ENCODE measurements at places on chromosomes 12 and 14.

DNA sequence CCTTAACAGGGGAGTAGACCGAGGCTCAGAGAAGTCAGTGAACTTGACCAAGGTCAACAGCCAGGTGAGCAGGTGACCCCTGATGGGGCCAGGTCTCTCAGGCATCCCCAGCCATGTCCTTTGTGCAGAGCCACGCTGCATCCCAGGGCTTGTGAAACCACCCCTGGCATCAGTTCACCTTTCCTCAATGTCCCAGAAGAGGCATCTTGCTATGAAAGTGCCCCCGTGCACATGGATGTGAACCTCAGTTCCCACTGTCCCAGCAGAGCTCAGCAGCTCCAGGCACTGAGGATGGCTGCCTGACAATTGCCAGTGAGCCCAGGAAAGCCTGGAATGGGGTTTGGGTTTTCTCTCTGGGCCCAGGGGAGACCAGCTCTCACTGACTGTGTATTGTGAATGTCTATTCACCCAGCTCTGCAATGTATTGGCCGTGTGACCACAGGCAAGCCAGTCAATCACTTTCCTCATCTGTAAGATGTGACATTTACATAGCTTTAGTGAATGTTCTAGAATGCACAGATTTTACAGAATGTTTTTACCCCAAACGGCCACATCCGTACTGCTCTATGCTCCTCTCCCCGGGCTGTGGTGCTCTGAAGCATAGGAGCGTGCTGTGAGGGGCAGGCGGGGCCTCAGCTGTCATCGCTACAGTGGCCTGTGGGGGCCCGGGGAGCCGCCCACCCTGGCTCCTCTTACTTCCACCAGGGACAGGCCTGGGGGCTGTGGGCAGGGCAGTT lies 4.9 kb downstream of the CACNA2D4 start:
- DNase-seq = no peak

- no peak for DNase-seq
Measured at GRCh38 chr14:36633580-36633979, 28.1 kb upstream of the PAX9 start.

GRCh38 chr14:50035214-50035613 lies 81.2 kb downstream of the VCPKMT start:
- DNase-seq = no peak

- no peak for DNase-seq
Measured at GRCh38 chr12:102215992-102216691, 18.5 kb upstream of the PMCH start.

GRCh38 chr14:36660736-36661505 lies 739 bp upstream of the PAX9 start:
- no peak for DNase-seq

- DNase-seq = no peak
Measured at GRCh38 chr12:84113666-84114065, 798.9 kb downstream of the SLC6A15 start.

DNA sequence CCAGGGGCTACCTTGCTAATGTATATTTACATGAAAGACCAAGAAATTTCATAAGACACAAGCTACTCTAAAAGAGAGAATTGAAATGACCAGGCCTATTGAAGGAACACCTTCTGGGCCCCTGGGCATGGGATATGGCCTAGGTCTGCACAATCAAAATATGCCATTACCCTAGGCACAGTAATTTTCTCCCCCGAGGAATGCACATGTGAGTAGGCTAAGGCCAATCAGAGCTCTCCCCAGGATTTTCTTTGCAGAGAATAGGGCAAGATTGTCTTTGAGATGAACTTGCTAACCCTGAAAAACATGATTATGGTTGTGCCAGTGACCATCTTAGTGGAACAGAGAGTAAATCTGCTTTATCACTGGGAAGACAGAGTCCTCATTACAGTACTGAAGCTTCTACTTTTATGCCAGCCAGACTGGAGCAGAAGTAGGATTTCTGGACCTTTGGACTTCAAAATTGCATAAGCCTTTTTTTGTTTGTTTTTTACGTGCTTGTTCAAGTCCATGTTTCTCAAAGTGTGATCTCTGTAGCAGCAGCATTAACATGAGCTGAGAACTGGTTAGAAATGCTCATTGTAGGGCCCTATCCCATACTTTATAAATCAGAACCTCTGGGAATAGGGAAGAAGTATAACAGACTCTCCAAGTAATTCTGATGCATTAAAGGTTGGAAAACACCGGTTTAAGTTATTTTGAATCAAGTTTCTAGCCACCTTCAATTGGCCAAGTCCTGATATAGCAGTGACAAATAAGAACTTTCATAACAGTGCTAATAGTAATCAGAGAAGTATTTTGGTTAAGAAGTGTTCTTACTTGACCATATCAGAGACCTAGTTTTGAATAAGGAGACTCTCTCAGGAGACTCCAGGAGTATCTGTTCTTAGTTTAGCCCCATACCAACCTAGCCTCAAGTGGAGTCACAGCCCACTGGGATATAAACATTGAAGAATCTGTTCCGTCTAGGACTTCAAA lies 112.9 kb downstream of the LMO3 start:
- DNase-seq = no peak

- DNase-seq = peak; percentile 72
Measured at GRCh38 chr12:52691076-52691840, 11.1 kb upstream of the KRT1 start.

DNA sequence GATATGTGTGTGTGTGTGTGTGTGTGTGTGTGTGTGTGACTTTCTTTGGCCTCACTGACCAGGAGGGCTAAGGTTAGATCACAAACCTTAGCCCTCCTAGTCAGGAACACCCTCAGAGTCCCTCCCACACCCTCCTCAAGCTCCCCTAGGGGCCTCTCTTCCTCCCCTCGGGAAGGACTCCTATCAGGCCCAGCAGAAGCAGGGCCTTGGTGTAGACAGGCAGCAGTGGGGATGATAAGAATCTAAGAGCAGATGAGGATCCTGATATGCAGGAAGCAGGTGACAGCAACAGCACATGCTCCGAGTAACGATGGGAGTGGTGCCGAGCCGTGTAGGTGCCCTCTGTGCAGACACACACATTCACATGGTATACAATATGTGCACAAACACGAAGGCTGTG lies 20.7 kb downstream of the PLEK2 start:
- DNase-seq = peak; percentile 12

- DNase-seq = no peak
Measured at GRCh38 chr12:84507956-84508850, 404.4 kb downstream of the SLC6A15 start.

- peak; percentile 48 for DNase-seq
Measured at GRCh38 chr14:99185436-99186068, 86.4 kb downstream of the BCL11B start.

DNA sequence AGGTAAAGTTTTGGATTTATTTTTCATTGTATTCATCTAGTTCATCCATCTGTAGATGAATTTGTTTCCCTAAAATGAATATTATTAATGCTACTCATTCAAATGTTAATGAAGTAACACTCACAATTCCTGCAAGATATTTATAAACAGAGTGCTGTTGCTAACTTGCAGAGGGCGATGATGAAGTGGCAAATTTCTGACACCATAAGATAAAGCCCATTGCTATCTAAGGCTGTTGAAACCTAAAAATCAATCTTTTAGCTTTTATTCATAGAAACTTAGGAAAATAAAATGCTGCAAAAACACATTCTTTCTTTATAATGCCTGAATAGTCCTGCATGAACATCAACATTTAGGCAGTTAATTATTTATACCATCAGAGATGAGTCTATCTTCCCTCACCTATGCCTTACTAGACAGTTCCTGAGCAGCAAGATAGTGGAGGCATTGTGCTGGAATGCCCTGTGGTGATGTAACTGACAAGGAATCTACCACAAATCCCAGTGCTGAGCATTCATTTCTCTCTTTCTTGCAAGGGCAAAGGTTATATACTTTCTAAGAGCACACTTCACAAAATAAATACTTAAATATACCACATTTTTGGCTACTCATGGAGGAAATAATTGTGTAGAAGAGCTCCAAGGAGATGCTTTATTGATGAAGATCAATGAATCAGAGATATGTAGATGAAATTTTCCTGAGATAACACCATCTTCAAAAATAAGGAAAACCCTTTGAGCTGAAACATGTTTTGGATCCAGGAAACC lies 57.6 kb downstream of the LMNTD1 start:
- no peak for DNase-seq

- no peak for DNase-seq
Measured at GRCh38 chr12:128977441-128977840, 124.2 kb downstream of the GLT1D1 start.

DNA sequence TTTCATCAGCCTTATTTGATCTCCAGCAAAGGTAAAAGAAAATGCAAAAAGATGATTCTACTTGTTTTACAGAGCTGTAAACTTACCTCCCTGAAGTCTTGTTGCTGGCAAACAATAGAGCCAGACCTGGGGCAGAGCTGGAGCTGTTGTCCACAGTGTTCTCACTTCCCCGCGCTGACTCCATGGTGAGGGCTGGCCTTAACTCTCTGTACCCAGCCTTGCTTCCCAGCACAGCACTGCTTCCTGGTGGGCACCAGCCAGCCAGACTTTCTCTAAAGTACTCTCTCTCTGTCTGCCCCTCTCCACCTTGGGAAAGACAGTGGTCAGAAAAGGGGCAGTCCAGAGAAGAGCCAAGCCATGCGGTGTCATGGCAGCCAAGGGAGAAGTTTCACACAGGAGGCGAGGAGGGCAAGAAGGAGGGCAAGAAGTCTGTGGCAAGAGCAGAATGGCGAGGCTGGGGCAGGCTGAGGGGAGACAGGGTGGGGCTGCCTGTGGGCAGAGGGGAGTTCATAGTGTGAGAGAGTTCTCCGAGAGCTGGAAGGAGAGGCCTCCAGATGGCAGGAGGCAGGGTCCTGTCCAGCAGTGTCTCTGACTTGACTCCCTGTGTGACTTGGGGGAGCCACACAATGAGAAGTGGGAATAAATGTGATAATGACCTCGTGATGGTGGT lies 9.3 kb downstream of the EVL start:
- DNase-seq = peak; percentile 26

DNA sequence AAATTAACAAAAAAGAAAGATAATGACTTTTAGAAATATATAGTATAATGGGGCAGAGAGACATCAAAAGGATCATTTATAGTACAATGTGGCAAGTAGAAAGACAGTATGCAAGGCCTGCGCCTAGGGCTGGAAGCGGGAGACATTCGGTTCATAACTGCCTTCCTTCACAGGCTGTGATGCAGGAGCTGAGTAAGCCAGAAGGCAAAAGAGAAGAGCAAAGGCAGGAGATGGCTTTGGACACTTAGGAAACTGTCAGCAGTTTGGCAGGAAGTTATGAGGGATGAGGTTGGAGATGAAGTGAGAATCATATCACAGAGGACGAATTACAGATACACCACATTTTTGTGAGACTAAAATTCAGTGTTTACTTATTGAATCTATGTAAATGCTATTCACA lies 97.8 kb downstream of the EPS8 start:
- DNase-seq = no peak

- no peak for DNase-seq
Measured at GRCh38 chr12:75986001-75986746, 45.4 kb downstream of the PHLDA1 start.

GRCh38 chr14:59422069-59422881 lies 42.9 kb downstream of the GPR135 start:
- no peak for DNase-seq

DNA sequence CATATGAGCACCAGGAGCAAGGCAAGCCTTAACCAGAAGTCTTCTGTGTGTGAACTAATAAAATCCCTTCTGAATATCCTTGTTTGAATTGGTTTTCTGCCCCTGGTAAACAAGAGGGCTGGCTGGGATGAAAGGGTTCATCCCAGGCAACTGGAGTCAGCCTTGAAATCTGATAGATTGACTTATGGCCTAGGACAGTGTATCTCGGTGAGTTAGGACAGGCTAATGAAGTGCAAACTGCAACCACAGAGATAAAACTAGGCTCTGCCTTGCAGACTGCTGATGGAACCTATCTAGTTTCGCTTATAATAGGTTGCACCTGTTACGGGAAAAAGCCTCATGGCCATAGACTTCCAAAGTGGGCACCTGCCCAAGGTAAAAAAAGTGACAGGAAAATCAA lies 451.9 kb upstream of the NOVA1 start:
- DNase-seq = no peak

GRCh38 chr14:84071061-84071460 lies 1458.9 kb upstream of the FLRT2 start:
- no peak for DNase-seq

- no peak for DNase-seq
Measured at GRCh38 chr14:71116568-71117122, 209.4 kb downstream of the PCNX1 start.

GRCh38 chr14:59969319-59969718 lies 49.4 kb downstream of the LRRC9 start:
- DNase-seq = no peak

DNA sequence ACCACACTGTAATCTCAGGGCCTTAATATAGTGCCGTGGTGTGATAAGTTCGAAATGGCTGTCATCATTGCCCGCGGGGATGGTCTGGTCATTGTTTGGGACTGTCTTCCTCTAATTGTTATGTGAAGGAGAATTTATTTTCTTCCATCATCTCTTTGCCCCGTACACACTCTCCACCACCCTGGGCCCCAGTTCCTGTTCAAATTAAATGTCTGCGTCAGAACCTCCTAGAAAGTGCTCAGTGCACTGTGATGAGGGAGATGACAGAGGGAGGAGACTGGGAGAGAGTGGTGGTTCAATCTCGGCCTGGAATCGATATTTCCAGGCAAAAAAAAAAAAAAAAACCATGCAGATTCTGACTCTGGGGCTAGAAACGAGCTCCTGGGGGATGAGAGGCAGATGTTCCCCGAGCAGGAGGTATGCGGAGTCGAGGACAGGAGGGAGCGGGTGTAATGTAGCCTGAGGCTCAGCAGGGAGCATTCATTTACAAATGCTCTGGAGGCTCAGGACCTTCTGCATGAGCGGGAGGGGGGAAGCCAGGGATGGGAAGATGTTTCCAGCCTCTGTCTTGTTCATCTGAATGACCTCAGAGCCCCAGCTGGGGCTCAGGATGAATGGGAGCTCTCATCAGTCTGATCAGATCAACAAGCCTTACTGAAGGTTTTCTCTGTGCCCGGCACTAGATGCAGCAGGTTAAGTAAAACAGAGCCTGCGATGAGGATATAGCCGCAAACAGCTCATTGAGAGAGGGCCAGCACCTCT lies 219.5 kb downstream of the TBX5 start:
- no peak for DNase-seq

DNA sequence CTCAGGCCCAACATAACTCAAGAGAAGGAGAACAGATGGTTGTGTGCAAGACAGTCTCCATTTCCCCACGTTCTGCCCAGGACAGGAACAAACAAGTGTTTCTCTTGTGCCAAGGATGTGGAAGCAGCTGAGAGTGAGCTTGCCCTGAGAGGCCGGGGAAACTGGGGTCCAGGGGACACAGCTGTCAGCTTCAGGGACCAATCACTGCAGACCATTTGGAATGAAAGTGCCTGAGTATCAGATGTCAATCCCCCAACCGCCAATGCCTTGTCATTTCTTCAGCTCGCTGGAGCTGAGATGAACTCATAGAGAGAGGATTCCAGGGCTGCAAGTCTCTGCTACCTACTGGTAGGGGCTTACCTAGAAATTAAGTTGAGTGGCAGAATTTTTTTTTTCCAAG lies 71.9 kb upstream of the METAP2 start:
- no peak for DNase-seq

GRCh38 chr14:92520102-92521057 lies 6.8 kb downstream of the RIN3 start:
- DNase-seq = peak; percentile 44
